Aorta (tissue), 5 donors: ENCODE measurements at places on chromosomes 5 and 9.

DNA sequence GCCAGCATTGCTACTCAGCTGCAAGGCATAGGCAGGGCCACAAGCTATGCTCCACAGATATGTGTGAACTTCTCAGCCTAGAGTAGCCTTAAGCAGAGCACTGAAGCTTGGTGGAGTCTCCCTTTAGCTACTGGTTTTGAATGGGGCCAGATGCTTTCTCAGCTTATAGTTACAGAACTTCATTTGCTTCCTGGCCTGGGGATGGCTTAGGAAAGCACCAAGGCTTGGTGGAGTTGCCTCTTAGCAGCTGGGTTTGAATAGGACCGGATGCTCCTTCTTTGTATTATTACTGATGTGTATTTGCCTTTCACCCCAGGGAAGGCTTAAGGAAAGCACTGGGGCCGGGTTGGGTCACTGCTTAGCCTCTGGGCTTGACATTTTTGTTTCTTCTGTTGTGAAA lies 497.8 kb upstream of the SEMA6A start:
- H3K4me1 ChIP-seq, result no peaks in the 10 kb centered on the region
- no peaks in the 10 kb centered on the region for H3K36me3 ChIP-seq
- H3K27me3 ChIP-seq, result no peaks in the 10 kb centered on the region
- no peak overlapping the region for H3K27ac ChIP-seq

- no peaks in the 10 kb centered on the region for H3K4me1 ChIP-seq
- DNase-seq, result no peak
- no peak overlapping the region for H3K4me3 ChIP-seq
- no peaks in the 10 kb centered on the region for H3K27me3 ChIP-seq
Measured at GRCh38 chr9:89723469-89724100, 118.8 kb downstream of the GADD45G start.

DNA sequence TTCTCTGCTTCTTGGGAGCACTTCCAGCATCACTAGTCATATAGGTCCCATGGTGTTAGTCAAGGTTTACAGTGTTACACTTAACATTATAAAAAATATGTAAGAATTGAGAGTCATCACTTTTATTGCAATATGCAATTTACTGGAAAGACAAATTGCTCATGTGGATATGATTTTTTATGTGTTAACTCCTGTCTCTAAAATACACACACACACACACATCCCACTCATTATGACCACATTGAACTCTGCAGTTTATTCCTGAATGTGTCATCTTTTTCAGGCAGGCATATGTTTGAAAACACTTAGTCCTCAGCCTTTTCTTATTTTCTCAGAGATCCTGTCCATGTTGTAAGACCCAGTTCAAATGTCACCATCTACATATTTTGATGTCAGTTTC lies 148.5 kb upstream of the MRPS30 start:
- H3K27me3 ChIP-seq, result no peaks in the 10 kb centered on the region
- no peak overlapping the region for H3K27ac ChIP-seq
- DNase-seq, result no peak
- no peaks in the 10 kb centered on the region for H3K4me1 ChIP-seq
- H3K36me3 ChIP-seq, result no peaks in the 10 kb centered on the region

- no peaks in the 10 kb centered on the region for H3K4me1 ChIP-seq
- no peak overlapping the region for H3K27ac ChIP-seq
- no peak overlapping the region for H3K4me3 ChIP-seq
- no peaks in the 10 kb centered on the region for H3K36me3 ChIP-seq
Measured at GRCh38 chr9:132414731-132415130, 4.7 kb downstream of the CFAP77 start.

DNA sequence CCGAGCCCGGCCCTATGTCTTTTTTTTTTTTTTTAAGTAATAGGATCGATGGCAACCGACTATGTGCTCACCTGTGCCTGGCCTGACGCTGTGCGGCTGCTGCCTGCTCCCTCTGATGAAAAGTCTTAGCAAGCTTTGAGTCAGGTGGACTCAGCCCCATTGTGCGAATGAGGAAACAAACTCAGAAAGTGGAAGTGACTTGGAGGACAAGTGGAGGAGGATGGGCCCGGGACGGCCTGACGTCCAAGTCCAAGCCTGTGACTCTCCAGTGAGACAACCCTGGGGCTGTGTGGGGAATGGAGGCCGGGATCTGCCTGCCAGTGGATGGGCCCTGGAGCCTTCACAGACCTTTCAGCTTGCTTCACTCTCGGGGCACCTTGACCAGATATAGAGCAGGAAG lies 57.9 kb downstream of the EXD3 start:
- no peaks in the 10 kb centered on the region for H3K4me1 ChIP-seq
- H3K4me3 ChIP-seq, result no peak overlapping the region
- H3K36me3 ChIP-seq, result no peaks in the 10 kb centered on the region

GRCh38 chr9:114394523-114395333 lies 6.9 kb upstream of the AKNA start:
- H3K27ac ChIP-seq, result no peak overlapping the region
- H3K4me1 ChIP-seq, result no peaks in the 10 kb centered on the region
- no peak overlapping the region for H3K4me3 ChIP-seq
- no peaks in the 10 kb centered on the region for H3K27me3 ChIP-seq

- no peaks in the 10 kb centered on the region for H3K36me3 ChIP-seq
- no peak overlapping the region for H3K27ac ChIP-seq
- DNase-seq, result no peak
- H3K27me3 ChIP-seq, result no peaks in the 10 kb centered on the region
- H3K4me3 ChIP-seq, result no peak overlapping the region
Measured at GRCh38 chr9:91758491-91758981, 191.5 kb downstream of the ROR2 start.

DNA sequence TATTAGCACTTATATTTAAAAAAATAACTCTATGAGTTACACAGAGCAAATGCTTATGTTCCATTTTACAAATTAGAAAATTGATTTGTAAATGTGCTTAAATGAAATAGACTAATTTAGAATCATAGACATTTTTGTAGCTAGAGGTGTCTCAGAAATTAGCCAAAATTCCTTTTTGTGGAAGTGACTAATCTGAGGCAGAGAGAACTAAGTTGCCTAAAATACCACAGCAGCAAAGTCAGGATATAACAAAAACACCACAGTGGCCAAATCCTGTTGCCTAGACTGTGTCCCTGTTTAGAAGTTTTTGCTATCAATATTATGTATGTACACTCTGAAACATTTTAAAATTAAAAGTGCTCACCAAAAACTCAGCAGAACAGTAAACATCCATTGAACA lies 18.7 kb downstream of the ADAMTSL1 start:
- no peak for DNase-seq
- H3K27ac ChIP-seq, result no peak overlapping the region
- H3K4me1 ChIP-seq, result peaks cover 3% of the 10 kb centered on the region
- H3K27me3 ChIP-seq, result no peaks in the 10 kb centered on the region
- no peak overlapping the region for H3K4me3 ChIP-seq

DNA sequence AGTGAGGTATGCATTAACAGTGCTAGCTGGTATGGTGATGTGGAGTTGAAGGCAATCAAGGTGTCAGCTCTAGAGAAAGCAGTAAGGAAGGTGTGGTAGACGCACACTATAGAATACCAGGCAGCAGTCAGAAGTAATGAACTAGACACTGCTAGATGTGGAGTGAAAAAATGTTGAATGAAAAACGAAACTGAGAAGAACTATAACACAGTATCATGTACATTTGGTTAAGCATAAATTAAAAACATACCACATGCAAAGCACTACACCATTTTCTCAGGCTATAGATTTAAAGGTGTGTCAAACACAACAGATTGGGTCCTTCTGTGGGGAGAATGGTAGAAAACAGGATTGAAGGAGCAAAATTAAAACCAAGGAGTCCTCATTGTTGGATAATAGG lies 15.4 kb downstream of the ZNF622 start:
- H3K27me3 ChIP-seq, result no peaks in the 10 kb centered on the region
- no peak overlapping the region for H3K4me3 ChIP-seq
- no peak overlapping the region for H3K27ac ChIP-seq
- no peak for DNase-seq
- H3K36me3 ChIP-seq, result peaks cover 8% of the 10 kb centered on the region
- no peaks in the 10 kb centered on the region for H3K4me1 ChIP-seq

GRCh38 chr5:51345106-51345505 lies 38.1 kb upstream of the ISL1 start:
- no peak overlapping the region for H3K4me3 ChIP-seq
- no peaks in the 10 kb centered on the region for H3K4me1 ChIP-seq
- no peaks in the 10 kb centered on the region for H3K36me3 ChIP-seq
- no peak overlapping the region for H3K27ac ChIP-seq

- H3K27me3 ChIP-seq, result no peaks in the 10 kb centered on the region
- peaks cover 2% of the 10 kb centered on the region for H3K36me3 ChIP-seq
- H3K4me3 ChIP-seq, result no peak overlapping the region
- no peaks in the 10 kb centered on the region for H3K4me1 ChIP-seq
Measured at GRCh38 chr5:141528291-141528984, 39.6 kb downstream of the PCDHGC5 start.

GRCh38 chr9:135198144-135198543 lies 110.7 kb downstream of the OLFM1 start:
- H3K36me3 ChIP-seq, result no peaks in the 10 kb centered on the region
- no peak overlapping the region for H3K4me3 ChIP-seq
- H3K27ac ChIP-seq, result no peak overlapping the region
- no peaks in the 10 kb centered on the region for H3K4me1 ChIP-seq
- DNase-seq, result no peak
- H3K27me3 ChIP-seq, result no peaks in the 10 kb centered on the region

DNA sequence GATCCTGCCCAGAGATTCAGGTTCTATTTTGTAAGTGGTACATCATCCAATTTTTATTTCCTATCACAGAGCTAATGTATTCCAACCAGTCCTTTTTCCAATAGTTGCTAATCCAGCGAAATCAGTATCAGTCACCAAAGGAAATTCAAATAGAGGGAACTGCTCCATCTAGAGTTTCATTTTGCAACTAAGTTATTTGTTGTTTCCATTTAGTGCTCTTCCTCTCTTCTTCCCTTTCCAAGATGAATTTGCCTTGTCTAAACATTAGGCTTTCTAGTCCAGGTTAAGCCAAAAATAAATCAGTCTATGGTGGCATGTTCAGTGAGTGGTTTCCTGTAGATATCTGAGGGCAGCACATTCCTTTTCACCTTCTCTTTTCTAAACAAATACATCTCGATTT lies 79.8 kb upstream of the SPATA31D4 start:
- no peak overlapping the region for H3K27ac ChIP-seq
- H3K27me3 ChIP-seq, result no peaks in the 10 kb centered on the region
- H3K4me1 ChIP-seq, result no peaks in the 10 kb centered on the region
- no peak overlapping the region for H3K4me3 ChIP-seq
- DNase-seq, result no peak
- no peaks in the 10 kb centered on the region for H3K36me3 ChIP-seq

DNA sequence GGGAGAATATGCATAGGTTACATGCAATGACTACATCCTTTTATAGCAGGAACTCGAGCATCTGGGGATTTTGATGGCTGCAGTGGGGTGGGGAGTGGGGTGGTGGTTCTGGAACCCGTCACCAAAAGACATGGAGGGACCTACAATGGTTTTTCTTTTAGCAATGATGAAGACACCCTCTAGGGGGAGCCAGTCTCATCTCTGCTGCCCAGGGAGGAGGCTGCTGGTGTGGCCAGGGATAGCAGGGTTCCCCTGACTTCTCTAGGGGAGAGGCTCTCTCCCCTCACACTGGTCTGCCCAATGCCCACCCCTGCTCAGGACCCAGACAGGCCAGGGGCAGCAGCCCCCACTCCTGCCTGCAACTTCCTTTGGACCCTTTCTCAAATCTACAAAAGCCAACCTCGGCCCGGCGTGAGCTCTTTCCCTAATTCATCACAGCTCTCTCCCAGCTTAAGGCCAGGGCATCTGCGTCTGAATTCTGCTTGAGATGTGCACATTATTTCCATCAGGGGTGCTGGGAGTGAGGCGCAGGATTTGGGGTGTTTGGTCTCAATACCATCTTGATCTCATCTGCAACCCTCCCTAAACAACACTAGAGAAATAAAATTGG lies 73.6 kb upstream of the RETREG1 start:
- H3K4me3 ChIP-seq, result no peak overlapping the region
- H3K4me1 ChIP-seq, result no peaks in the 10 kb centered on the region
- no peaks in the 10 kb centered on the region for H3K27me3 ChIP-seq
- DNase-seq, result no peak
- no peak overlapping the region for H3K27ac ChIP-seq
- peaks cover 5% of the 10 kb centered on the region for H3K36me3 ChIP-seq

GRCh38 chr9:68562461-68562860 lies 21.8 kb upstream of the TMEM252 start:
- peaks cover 1% of the 10 kb centered on the region for H3K4me1 ChIP-seq
- H3K4me3 ChIP-seq, result no peak overlapping the region

GRCh38 chr5:54651482-54652076 lies 134.0 kb downstream of the SNX18 start:
- no peaks in the 10 kb centered on the region for H3K36me3 ChIP-seq
- peaks cover 11% of the 10 kb centered on the region for H3K4me1 ChIP-seq
- H3K27me3 ChIP-seq, result no peaks in the 10 kb centered on the region
- peak overlapping the region; percentile 84 for H3K27ac ChIP-seq
- peak; percentile 95 for DNase-seq
